Suppressor macrophage treated with lipopolysaccharide for 1 hour (primary cell): ENCODE measurements at places on chromosomes 3 and 15.

DNA sequence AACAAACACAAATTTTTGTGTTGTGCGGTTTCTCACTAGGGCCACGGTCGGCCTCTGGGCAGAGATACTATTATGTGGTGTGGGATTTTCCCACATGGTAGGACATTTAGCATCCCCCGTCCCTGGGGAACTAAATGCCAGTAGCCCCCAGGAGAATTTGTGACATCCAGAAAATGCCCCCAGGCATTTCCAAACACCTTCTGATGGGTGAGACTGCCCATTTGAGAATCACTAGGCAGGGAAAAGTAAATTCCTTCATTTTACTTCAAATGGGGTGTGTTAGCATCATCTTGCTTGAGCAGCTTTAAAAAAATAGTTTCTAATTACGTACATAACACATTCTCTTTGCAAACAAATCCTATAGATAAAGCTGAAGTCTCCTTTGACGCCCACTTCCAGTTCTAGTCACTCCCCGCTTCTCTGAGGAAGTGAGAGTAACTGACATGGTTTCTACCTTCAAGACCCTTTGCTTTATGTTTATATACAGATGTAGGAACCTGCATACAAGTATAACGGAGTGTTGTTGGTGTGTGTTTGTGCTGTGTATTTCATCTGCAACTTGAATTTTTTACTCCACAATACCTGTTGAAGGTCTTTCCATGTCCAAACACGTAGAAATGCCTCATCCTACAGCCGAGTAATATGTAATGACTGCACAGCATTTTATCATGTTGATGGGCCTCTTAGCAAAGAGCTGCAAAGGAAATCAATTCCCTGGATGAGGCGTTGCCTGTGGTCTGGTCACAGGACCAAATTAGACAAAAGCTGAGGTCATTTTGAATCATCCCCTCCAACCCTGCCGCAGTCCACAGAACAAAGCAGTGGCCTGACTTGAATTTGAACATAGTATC is 31.4 kb upstream of the ZBTB38 start:
- DNase-seq = peak; percentile 93

- DNase-seq = peak; percentile 47
These were observed 63.4 kb downstream of the PPARG start for GRCh38 chr3:12352253-12352652.

DNA sequence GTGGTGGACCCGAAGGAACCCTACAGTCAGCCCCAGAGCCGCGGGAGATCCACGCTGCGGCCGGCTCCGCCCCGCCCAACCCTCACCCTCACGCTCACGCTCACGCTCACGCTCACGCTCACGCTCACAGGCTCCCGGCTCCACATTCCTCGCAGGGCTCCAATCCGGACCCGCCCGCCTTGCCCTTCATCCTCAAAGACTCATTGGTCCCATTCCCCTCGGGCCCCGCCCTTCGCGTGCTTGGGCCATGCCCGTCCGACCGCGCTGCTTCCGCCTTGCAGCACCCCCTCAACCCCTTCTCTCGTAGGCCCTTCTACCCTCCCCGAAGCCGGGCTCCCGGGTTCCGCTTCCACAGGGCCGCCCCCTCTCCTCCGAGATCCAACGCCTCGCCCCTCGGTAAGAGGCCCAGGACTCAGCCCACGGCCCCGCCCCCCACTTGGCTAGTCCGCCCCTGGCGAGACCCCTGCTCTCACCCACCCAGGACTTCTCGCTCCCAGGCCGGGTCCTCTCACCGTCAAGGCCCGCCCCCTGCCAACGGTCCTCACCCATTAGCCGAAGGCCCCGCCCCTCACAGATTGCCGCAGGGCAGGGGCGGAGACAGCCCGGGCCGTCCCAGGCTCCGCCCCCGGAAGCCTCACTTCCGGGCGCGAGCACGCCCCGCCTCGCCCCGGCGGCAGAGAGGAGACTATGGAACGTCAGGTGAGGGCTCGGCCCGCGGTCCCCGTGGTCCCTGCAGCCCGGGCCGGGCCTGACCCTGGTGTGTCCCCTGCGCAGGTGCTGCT is at the start of gene APEH:
APEH (plus strand) TSS at position 637 of the 782 bp plus-strand sequence; CDS start at position 688, 51 bp downstream.
- DNase-seq = peak; percentile 96

DNA sequence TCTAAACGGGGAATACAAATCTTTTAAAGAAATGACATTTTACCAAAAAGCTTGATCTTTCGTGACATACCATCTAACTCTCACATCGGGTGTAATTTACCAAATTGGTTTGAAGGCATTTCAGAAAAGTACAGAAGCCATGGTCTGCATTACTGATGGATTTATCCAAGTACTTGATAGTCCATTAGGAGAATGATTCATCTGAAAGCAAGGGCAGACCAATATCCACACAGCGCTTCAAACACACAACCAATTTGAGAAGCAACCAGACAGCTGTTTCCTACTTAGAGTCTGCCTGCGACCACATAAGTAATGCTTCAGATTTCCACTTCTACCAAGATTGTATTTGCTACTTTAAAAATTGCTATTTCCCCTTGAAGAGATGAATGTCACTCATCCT is 697.6 kb upstream of the ALCAM start:
- DNase-seq = no peak

DNA sequence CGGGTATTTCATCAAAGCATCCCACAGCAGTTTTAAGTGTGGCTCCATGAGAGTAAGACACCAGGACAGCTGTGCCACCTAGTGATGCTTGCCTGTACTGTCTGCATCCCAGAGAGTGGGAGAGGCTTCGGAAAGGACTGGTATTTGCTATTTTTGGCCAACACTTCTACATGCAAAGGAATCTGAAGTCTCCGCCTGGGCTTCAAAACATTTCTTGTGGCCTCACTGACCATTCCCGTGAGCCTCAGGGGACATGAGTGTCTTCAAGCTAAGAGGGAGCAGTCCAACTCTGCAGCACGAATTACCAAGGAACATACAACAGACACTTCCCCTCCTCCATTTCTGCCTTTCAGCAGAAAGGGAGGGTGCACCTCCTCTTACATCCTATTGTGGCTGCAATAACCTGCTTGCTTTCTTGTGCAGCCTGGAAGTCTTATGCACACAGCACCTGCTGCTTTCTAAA is 177.5 kb downstream of the RORA start:
- no peak for DNase-seq

DNA sequence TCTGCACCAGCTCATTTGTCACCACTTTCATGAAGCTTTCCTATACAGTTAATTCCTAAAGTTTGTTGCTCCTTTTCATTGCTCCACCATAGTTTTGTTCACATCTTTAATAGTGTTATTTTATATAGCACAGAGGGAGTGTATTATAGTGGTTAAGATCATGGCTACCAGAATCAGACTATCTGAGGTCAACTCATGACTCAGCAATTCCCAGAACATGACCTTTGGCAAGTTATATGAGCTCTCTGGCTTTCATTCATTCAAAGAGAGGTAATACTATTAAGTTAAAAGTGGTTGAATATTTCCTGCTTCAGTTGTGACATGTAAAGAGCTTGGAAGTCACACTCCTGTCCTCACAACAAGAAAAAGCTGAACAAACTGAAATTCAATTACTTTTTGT is 1073.5 kb downstream of the NAALADL2 start:
- DNase-seq = no peak

DNA sequence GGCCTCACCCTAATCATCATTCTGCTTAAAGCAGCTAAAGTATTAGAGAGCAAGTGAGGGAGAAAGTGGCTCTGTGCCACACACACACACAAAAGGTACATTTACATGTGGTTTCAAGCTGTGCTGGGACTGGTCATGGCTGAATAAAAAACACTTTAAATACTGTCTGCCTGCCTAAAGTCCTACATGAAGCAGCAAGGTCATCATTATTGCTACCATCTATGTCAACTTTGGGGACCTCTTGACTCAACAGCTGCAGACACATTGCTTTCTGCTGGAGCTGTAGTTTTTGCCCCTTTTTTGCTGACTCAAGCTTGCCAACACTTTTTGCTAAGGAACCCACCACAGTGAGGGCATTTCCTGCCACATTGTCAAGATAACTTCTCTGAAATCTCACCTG is 1237.9 kb downstream of the ROBO2 start:
- no peak for DNase-seq

- DNase-seq = no peak
These were observed 34.8 kb downstream of the LRRFIP2 start for GRCh38 chr3:37139567-37140052.

DNA sequence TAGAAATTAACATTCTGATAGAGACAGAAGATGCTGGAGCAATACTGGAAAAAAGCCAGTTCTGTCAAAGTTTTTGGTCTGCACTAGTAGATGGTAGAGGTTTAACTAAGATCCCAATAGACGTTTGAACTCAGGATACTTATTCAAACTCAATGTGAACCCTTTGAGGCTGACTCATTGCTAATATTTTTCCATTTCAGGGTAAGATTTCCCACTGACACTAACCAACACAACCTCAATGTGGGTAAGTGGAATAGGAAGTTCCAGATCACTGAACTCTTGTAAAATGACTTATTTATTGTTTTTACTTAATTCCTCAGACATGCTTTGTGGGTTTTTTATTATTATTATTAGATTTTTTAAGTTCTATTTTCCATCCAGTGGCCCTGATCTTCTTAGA is 1024.8 kb downstream of the EPHA3 start:
- no peak for DNase-seq

GRCh38 chr15:90058308-90058707 is 44.0 kb downstream of the IDH2 start:
- peak; percentile 72 for DNase-seq

- no peak for DNase-seq
These were observed 381.4 kb downstream of the TBC1D5 start for GRCh38 chr3:17360991-17361390.

DNA sequence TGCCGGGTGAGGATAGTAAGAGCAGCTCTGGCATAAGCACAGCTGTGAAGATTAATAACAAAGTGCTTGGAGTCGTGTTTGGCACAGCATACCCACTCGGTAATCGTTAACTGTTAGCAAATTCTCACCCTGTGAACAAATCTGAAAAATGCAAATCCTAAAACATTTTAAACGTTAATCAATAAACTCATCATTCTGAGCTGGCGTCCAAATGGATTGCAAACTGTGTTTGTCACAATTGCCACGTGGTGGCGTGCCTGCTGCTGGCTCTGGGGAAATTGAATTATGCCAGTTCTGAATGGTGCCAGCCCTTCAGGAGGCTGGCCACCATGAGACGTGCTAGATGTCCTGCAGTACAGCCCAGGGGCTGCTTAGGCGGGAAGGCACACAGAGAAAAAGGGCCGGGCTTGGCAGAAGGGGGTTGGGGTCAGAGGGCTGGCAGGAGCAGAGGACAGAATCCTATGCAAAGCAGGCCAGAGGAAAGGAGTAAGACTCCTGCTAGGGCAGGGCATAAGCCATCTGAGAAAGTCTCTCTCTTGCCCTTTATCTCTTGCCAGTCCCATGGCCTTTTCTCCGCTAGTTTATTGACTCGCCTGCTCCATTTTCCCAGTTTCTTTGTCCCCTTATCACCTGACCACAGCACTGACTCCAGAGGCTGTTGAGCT is 22.1 kb upstream of the POLG start:
- DNase-seq = peak; percentile 61

- no peak for DNase-seq
These were observed 72.9 kb downstream of the BLM start for GRCh38 chr15:90790057-90790456.

DNA sequence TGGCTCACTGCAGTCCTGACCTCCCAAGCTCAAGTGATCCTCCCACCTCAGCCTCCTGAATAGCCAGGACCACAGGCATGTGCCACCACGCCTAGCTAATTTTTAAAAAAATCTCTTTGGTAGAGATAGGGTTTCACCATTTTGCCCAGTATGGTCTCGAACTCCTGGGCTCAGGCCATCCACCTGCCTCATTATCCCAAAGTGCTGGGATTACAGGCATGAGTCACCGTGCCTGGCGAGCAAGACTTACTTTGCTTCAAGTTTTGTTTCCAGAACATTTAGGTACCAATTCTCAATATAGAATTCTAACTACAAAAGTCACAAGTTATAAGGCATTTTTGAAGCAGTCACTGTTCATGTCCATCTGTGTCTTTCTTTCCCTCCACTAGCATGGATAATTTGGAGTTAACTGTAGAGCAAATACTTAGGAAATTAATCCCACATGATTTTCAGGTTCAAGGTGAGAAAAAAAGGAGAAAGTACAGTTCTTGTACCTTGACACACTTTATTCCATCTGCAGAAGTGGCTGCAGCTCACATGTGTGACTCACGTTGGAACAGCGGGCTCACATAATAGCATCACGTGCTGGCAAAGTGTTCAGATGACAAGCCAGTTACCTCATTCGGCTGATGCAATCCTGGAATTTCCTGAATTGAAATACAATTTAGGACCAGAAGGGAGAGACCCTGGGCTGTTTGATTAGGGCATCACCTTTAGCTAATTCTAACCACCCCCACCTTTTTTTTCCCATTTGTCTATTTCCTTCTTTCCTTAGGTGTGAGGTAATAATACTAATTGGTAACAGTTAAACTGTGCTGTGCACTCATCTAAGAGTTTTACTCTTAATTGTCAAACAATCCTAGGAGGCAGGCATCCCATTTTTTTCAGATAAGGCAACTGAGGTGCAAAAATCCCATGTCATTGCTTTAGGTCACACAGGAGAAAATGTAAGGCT is 46.9 kb upstream of the NEDD4 start:
- peak; percentile 86 for DNase-seq

DNA sequence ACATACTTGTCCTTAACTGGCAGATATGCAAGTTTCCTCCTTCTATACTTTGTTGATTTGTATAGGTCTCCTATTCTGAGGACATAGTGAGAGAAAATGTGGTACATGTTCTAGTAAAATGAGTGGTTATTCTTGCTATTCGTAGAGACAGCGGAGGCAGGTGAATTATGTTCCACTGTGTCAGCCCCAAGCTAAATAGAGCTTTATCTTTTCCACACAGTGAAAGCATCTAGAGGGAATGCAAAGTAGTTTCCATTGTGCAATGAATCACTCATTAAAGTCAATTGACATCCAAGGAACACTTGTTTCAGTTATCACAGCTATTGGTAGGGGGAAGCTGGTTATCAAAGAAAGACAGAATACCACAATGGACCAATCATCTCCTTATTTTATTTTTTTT is 262.4 kb downstream of the NLGN1 start:
- no peak for DNase-seq

DNA sequence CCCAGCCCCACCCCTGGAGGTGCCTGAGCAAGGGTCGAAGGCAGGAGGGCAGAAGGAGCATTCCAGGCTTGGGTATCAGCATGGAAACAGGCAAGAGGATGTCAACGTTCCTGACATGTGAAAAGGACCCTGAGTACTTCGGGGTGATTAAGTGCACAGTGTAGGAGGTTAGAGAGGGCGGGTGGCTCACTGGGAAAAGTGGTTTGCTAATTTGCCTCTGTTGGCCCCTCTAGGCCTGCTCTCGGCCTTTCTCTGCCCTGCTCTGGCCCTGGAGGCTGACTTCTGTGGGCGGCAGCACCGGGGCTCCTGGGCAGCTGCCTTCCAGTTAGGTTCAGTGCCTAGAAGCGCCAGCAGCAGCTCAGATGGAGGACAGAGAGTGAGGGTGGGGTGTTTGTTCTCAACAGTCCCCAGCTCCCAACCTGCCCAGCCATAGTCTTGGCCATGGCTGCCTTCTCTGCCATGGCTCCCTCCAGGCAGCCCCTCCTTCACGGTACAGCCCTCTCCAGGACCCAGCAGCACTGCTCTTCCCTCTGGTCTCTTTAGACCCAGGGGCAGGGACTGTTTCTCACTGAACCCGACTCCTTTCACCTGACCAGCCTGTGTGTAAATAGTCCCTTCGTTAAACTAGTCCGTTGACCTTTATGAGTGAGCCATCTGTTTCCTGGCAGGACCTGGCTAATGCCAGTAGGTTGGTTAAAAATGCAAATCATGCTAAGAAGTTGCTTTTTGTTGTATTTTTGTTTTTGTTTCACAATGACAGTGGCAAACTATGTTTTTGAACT is 107.1 kb upstream of the TPM1 start:
- peak; percentile 15 for DNase-seq

- no peak for DNase-seq
These were observed 10.6 kb downstream of the LSG1 start for GRCh38 chr3:194661374-194661773.

GRCh38 chr15:69304182-69304545 is 5.5 kb downstream of the PAQR5 start:
- DNase-seq = peak; percentile 74
